ENCODE measurements at places on chromosomes 7 and 10. TPM values are rescaled to one million over a fixed set of nuclear protein-coding genes. Genes with fewer than 3 reads are reported as not detected.
A peak's percentile ranks its signal among the peaks of the same experiment; 100 is the strongest.

The SLC26A5 gene
- 0.85 TPM for total RNA-seq

The ACTL6B gene
- total RNA-seq: 45.8 TPM

DNA sequence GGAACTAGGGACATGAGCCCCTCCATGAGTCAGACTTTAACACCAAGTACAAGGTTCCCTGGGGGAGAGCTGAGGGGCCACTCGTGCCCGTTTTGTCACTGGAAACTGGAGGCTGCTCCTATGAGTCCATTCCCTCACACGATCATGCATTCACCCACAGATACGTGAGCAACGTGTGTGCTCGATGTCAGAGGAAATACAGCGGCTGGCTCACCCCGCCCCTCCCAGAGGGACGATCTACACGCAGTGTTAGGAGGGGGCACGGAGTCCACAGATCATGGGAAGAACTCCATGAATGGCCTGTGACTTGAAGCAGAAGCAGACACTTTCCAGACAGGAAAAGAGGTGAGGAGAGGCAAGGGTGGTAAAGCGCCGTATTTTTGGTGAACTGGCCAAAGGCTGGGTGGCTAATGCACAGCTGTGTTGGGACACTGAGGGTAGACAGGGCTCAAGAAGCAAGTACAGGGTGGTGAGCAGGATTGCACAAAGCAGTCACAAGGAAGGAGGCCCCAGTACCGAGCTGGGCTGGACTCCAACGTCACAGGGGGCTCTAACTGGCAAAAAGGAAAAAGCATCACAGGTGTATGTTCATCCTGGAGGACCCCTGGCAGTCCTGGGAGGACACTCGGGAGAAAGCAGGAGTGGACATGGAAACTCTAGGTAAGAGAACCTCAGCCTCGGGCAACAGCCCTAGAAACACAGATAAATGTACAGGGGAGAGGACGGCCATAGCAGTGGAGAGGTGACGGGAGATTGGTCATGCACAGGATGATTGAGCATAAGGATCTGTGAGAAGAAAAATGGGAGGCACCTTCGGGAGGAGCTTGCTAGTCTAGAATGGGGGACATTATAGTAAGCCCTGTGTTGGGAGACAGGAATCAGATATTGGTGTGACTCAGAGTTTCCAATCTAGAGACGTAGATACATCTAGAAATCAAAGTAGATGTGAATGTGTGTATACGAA lies 41.2 kb downstream of the TNS3 start:
- ATAC-seq: no peak

- ATAC-seq: no peak
Observed at GRCh38 chr10:102342458-102342857, 53.0 kb upstream of the NFKB2 start.

DNA sequence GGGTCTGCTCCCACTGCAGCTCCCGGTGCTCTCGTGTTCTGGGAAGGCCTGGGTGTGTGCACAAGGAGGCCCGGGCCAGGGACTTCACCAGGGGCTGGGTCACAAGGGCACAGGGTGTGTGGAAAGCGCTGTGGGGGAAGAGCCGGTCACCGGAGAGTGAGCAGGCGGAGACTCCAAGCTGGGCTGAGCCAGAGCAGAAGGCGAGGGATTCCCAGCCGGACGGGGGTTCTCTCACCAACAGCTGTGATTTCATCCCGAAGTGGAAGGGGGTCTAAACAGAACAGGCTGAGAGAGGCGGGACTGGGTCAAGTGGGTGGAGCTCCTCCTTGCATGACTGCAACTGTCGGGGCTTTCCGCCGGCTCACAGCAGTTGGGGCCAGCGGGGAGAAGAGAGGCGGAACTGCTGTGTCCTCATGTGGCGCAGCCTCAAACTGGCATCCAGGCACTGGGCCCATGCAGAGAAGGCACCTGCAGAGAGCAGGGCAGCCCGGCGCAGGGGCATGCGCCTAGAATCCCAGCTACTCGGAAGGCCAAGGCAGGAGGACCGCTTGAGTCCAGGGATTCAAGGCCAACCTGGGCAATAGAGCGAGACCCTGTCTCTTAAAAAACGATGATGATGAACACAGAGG lies 7.6 kb upstream of the ORAI2 start:
- ATAC-seq: peak; percentile 77

GRCh38 chr10:132958883-132959558 lies 16.7 kb upstream of the CFAP46 start:
- ATAC-seq: no peak

DNA sequence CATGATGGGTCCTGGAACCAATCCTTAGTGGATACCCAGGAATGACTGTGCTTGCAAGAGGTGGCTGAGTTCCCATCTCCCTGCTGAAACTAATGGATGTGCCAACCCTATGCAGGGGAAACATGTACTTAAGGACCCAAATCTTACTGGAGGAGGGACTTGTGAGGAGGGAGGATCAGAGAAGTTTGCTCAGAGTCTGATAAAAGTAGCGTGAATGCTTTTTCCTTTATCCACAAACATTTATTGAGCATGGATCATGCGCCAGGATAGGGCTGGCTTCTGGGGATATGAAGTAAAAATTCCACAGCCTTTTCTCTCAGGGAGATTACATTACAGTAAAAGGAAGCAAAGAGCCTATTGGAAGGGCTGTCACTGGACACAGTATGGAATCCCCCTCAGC lies 358.5 kb downstream of the RPS24 start:
- ATAC-seq: no peak
